ENCODE measurements at places on chromosomes 5 and 9.

DNA sequence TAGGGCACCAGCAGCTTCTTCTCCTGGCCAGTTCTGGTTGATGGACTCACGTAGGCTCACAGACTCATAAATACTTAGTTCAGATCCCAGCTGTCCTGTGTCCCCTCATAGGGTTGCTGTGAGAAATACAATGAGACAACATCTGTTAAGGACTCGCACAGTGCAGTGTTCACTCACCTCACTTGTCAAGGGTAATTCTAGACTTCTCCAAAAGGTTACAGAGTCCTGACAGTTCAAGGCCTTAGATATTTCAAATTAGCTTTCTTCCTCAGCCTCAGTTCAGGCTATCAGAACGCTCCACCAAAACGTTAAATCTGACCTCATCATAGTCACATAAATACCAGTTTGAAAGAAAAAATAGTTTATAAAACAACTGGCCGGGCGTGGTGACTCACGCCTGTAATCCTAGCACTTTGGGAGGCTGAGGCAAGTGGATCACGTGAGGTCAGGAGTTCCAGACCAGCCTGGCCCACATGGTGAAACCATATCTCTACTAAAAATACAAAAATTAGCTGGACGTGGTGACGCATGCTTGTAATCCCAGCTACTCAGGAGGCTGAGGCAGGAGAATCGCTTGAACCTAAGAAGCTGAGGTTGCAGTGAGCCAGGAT, 106.3 kb downstream of the UGCG start:
- no peak for DNase-seq

GRCh38 chr9:24487250-24487861, 58.3 kb downstream of the IZUMO3 start:
- DNase-seq, result no peak

- no peak for DNase-seq
Measured at GRCh38 chr9:19934301-19934871, 145.5 kb upstream of the SLC24A2 start.

GRCh38 chr5:106649031-106649430, 1021.7 kb downstream of the EFNA5 start:
- no peak for DNase-seq

GRCh38 chr5:179382486-179382885, 37.2 kb upstream of the ADAMTS2 start:
- DNase-seq, result no peak
